NCI-H187 treated with DMSO at 0.1 percent for 48 hours (cell line): ENCODE measurements at places on chromosomes 12 and 14.
A peak's percentile ranks its signal among the peaks of the same experiment; 100 is the strongest.

DNA sequence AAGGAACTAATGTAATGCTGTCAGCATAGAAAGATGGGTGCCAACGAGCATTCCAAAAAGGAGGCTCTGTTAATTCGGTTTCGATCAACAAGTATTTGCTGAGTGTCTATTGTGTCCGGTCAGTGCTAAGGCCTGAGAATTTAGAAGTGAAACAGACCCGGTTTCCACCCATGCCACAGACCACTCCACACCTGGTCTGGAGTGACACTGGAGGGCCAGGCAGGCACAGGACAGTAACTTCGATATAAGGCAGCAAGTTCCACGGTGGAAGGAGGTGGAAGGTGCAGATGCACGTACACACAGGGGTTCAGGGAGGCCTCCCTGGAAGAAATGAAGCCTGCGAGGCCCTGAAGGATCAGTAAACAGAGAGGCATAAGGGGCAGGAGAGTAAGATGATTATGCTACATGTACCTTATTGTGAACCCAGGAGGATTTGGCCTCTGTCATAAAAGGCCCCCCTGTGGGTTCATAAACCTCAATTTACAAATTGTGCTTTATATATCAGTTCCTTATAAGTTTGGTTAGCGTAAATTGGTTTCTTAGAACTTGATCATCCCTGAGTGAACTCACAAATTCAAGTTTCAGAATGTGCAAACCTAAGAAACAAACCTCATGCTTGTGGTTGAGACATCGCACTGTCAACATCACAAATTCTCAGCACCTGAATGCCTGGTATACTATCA is 25.9 kb downstream of the SSH1 start:
- DNase-seq = no peak

- no peak for DNase-seq
These were observed 87.7 kb downstream of the GLT1D1 start for GRCh38 chr12:128940974-128941373.

DNA sequence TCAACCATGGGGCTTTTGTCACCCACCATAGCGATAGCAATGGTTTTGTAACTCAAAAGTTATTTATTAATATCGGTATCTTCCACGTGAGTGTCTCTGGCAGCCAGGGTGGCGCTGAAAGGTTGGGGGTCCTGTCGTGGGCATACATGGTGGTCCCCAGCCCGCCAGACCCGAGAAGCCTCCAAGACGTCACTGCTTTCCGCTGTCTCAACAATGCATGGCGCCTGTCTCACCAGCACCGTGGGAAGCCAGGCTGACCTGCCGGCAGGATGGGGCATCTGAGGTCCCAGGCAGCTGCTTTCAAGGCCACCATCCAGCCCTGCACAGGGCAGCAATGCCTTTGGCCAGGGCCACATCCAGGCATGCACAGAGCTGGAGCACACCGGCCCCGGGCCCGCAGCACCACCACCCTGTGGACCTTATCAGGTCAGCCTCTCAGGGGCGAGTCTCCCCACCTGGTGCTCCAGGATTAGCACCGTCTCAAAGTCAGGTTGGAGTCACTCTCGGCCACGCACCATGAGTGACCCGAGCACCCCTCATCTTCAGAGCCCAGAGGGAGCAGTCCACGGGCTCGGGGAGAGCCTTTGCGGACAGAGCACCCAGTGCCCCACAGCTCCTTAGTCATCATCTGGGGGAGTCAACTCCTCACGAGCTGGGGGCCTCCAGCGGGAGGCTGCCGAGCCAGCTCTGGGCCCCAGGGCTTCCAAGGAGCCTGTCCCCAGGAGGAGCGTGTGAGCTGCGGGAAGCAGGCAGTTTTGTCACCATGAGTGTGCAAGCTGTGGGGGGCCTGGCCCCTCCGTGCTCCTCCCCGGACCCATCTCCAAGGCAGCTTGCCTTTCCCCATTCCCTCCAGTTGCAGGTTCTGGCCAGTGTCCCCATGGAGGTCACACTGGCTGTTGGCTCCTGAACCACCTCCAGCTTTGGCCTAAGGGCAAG is 14.6 kb upstream of the C14orf180 start:
- DNase-seq = no peak

DNA sequence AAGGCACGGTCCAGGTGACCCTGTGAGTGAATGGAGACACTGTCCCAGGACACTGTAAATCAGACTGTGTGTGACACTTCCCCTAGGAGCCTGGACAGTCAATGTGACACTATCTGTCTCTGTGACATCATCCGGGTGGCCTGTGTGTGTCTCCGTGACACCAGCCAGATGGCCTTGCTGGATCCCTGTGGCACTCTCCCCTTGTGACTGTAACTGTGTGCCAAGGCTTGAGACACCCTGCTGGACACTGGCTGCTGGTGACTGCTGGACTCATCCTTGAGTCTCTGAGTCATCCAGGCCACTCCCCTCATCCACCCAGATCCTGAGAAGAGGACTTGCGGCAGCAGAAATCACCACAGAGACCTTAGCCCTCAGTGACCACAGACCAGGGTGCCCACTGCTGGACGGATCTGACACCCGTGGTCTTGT is 51.6 kb downstream of the MVK start:
- DNase-seq = no peak

DNA sequence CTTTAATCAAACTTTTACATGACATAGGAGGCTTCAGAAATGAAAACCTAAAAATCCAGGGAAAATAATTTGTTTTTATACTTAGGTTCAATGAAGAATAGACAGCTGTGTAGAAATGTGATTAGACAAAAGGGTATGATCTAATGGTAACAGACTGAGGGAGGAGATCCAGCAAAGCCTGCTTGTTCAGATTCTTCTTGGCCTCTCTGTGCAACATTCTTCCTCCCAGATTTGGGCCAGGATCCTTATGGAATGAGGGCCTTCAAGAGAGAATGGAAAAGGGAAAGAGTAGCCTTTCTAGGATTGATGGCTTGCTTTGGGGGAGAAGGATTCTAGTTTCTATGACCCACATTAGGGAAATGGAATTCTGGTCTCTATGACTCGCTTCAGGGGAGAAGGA is 94.5 kb upstream of the G2E3 start:
- DNase-seq = no peak

GRCh38 chr12:121009741-121010140 is 6.5 kb downstream of the C12orf43 start:
- DNase-seq = no peak

- DNase-seq = no peak
These were observed 8.9 kb downstream of the FAM186A start for GRCh38 chr12:50387487-50387886.

GRCh38 chr12:18798535-18799361 is 60.8 kb downstream of the CAPZA3 start:
- DNase-seq = no peak

DNA sequence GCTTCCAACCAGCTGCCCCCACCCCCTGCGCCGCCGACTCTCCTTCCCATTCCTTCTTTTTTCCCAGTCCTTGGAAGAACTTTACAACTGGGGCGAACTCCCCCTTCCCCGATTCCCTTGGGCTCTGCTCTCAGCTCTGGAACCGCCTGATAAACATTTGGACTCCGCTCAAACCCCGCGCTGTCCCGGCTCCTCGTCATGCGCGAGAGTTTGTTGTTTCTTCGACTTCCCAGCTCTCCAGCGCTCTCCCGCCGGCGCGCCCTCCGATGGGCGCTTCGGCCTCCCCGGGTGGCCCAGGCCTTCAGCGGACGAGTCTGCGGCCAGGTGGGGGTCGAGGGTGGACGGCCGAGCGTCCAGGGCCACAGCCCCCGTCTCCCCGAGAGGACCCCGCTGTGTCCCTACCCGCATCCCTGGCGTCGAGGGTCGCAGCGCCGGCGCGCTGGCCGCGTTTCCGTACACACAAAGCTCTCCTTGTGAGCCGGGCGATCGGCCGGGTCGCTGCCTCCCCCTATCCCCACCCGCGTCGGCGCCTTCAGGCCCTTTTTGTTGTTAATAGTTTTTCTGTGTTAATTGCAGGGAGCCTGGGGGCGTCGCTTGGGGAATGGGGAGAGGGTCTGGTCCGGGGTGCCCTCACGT is 847 bp downstream of the MMP14 start:
- DNase-seq = no peak

- no peak for DNase-seq
These were observed 191.7 kb upstream of the FRMD6 start for GRCh38 chr14:51460011-51460410.

DNA sequence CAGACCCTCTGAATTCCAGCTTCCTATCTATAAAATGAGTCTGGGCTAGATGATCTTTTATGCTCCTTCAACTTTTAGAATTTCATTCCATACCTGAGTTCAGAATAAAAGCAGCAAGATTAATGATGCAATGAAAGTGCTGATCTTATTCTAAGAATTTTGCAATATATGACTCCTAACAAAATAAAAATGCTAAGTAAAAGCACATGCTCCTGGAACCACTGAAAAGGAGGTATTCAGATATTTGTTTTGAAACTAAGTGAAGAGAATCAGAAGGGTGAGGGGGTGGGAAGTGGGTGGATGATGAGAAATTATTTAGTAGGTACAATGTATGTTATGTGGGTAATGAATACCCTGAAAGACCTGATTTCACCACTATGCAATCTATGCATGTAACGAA is 216.6 kb downstream of the PTPRO start:
- no peak for DNase-seq

- DNase-seq = no peak
These were observed 1.2 kb downstream of the NKX2-1 start for GRCh38 chr14:36518586-36519430.

- DNase-seq = no peak
These were observed 65.1 kb upstream of the CPM start for GRCh38 chr12:68998041-68998440.

DNA sequence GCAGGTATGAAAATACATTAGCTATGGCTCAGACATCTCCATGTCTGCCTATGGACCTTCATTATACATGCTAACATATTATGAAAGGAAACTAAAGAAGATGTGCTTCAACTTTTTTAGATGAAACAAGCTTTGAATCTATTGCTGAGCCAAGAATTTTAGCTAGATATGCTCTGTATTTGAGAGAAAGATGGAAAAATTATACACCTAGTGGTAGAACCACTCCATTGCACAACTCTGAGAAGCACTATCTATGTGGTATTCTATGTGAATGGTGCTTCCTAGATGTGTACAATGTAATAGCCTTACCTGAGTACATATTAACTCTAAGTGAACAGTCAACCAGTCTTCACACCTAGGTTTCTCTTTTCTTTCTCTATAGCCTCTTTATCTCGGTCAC is 17.3 kb downstream of the EPYC start:
- DNase-seq = no peak

- DNase-seq = no peak
These were observed 3.6 kb upstream of the IGFBP6 start for GRCh38 chr12:53093777-53094393.

DNA sequence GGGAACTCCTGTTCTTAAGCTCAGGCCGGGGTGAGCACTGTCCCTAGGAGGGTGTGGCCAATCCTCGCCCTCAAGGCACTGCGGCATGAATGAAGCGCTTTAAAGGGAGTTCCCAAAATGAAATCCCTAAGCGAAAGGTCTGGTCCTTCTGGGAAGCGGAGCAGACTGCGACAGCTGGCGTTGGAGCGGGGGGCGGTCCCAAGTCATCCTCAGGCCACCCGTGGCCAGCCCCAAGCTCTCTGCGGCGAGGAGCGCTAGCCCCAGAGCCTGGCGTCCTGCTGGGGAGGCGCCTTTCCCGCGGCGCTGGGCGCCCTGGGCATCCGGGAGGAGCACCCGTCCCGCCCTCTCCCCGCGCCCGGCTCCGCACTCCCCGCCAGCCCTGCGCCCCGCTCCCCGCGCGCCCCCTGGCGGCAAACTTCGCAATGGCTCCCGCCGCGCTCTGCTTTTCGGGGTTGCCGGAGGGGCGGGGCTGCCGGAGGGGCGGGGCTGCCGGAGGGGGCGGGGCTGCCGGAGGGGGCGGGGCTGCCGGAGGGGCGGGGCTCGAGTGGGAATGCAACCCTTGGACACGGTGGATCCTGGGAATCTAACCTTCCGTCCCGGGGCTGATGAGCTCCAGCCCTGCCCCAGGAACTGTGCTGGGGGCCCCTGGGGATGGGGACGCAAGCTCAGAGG is 25.4 kb downstream of the ZBTB42 start:
- DNase-seq = peak; percentile 20

GRCh38 chr14:51610771-51611170 is 40.9 kb upstream of the FRMD6 start:
- no peak for DNase-seq

- DNase-seq = no peak
These were observed 38.5 kb downstream of the TRIM9 start for GRCh38 chr14:51056421-51056820.

- no peak for DNase-seq
These were observed 423.3 kb upstream of the RGS6 start for GRCh38 chr14:71508901-71509300.

DNA sequence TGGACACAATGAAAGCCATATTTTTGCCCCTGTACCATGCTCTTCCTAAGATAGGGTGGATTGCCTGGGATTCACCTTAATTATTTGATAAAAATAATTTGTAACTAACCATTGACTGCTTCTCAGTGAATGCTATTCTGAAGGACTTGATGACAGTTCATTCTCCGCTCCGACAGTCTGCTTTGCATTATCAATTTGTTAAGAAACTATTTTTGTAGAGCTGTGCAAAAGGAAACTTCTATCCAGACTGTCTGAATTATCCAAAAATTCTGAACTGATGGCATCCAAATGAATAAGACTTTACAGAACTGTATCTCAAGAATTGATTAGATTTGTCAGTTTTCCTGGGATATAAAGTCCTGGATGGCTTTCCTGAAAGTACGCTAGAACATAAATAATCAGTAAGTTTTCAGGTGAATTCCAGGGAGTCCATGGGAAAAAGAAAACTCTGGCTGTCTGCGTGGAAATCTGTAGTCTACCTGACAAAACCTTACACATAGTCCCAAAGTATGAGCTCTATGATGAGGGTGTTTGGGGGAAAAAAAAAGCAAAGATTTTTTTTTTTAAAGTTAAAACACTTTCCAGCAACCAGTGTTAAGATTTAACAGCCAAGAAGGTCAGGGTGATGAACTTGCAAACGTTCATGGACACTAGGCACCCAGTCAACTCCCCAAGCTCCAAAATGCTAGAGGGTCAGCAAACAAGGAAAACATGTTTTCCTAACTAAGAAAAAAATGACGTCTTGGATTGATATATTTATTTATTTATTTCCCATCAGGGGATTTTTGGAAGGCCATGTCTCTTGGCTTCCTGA is 291.1 kb upstream of the TBX3 start:
- no peak for DNase-seq

- DNase-seq = no peak
These were observed 252.1 kb downstream of the BCAT1 start for GRCh38 chr12:24696800-24697199.

GRCh38 chr12:88144037-88144436 is 1.9 kb downstream of the TMTC3 start:
- no peak for DNase-seq

DNA sequence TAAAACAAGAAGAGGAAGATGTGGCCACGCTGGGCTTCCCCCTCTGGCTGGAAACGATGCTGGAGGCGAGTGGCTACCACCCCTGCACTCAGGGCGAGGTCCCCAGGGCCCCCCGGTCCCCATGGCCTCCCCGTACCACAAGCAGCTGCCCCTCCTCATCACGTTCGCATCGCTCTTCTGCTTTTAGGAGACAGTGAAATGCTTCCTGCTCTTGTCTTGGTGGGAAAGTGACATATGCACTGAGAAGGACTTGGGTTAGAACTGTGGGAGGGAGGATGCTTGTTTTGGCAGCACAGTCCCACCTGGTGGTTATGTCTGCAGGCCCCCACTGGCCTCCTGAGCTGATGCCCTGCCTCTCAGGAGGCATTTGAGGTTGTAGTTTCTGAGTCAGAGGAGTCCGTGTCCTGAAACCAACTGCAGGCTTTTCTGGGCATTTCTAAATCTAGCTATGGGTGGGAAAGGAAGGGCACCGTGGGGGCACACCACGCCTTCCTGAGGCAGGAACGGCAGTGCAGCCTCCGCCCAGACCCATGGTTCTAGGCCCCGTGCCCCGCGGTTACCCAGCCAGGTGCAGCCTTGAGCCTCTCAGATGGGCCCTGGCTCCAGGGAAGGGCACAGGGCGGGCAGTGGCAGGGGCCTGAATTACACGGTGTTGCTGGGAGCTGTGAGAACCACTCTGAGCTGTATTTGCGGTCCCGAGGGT is 139.3 kb downstream of the ADGRD1 start:
- DNase-seq = no peak
